ENCODE measurements at places on chromosomes 1 and 21.

DNA sequence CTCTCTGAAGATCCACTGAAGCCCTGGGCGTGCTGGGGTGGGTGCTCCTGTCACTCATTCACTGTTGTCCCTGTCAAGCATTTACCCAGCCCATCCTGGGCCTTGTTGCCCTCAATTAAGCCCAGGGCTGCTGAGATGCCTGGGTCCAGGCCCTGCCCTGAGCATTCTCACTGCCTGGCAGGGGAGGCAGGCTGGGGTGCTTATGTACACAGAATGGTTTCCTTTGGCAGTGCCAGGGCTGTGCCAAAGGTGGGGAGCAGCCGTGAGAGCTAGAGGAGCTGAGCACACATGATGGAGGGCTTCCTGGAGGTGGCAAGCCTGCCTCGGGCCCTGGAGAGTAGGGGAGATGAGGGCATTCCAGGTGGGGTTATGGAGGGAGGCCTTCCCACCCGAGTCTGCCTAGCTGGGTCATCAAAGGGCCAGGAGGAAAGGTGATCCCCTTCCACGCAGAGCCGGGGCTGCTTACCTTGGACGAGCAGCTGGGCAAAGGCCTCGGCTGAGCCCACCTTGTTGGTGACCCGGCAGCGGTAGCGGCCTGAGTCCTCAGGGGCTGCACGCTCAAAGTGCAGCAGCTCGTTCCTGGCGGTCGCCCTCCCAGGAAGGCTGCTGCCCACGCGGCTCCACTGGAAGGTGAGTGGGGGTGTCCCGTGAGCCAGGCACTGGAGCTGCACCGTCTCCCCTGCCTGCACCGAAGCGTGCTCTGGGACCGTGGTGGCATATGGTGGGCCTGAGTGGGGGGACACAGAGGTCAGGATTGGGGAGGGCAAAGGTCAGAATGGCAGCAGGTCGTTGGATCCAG lies 26.5 kb downstream of the LDLRAD2 start:
- DNase-seq = no peak

- no peak for DNase-seq
These were observed 738.4 kb downstream of the USP25 start for GRCh38 chr21:16468184-16468583.

- no peak for DNase-seq
These were observed 145.8 kb downstream of the PATJ start for GRCh38 chr1:61887931-61888564.

DNA sequence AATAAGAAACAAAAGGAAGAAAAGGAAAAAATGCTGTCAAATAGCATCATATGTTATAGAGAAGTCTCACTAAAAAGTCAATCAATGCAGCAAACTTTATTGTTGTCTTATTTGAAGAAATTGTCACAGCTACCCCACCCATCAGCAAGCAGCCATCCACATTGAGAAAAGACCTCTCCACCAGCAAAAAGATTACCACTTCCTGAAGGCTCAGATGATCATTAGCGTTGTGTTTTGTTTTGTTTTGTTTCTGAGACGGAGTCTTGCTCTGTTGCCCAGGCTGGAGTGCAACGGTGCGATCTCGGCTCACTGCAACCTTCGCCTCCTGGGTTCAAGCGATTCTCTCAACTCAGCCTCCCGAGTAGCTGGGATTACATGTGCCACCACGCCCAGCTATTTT lies 29.0 kb downstream of the ATP2B4 start:
- no peak for DNase-seq

DNA sequence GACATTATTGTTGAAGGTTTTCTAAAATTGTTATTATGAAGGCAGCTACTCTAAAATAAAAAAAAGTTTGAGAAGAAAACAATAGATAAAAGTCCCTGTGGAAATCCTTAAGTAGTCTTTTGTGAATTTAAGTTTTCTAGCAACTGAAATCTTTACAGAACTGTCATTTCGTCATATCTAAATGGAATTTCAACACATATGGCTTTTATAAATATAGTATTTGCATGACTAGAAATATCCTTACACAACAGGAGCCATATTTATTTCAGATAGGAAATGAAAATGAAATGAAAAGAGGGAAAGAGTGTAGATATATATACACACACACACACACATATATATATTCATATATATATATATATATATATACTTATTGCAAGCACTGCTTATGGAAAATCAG lies 204.7 kb upstream of the RGS18 start:
- no peak for DNase-seq

- DNase-seq = no peak
These were observed 51.8 kb upstream of the PGD start for GRCh38 chr1:10347109-10347508.

- DNase-seq = no peak
These were observed 81.2 kb downstream of the EPHB2 start for GRCh38 chr1:22791831-22792347.

- DNase-seq = no peak
These were observed 30.6 kb downstream of the FAF1 start for GRCh38 chr1:50929376-50929958.

DNA sequence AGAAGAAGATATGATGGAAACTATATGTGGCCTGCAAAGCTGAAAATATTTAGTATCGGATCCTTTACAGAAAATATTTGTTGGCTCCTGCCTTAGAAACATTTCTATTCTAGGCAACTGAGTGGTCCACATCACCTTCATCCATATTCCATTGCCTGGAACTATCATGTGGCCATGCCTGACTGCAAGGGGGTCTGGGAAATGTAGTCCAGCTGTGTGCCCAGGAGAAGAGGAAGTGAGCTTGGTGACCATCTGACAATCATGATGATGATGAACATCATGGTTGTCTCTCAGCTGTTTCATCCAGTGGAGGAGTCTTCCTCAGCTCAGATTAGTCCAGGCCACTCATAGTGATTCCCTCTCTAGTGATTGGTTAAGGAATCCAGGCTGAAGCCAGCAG lies 61.8 kb upstream of the IFNLR1 start:
- no peak for DNase-seq

- no peak for DNase-seq
These were observed 25.4 kb upstream of the TCEA3 start for GRCh38 chr1:23449958-23450357.

- peak; percentile 63 for DNase-seq
These were observed 7.4 kb upstream of the MPL start for GRCh38 chr1:43329995-43330751.

DNA sequence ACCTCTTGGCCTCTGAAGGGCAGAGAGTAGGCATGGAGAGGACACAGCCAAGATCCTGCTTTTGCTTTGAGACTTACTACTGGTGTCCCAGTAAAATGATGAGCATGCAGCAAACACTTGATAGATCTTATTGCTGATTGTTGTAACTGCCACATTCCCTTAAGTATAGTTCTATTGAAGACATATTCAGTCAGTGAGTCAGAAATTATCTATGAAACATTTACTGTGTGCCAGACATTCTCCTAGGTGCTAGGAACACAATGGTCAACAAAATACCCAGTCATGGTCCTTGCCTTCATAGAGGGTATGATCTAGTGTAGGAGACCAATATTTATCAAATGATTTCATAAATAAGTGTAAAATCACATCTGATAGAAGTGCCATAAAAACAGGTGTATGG lies 13.6 kb downstream of the STYXL2 start:
- DNase-seq = no peak

- no peak for DNase-seq
These were observed 555.8 kb downstream of the PLA2G4A start for GRCh38 chr1:187384504-187384903.

- no peak for DNase-seq
These were observed 27.2 kb downstream of the VPS45 start for GRCh38 chr1:150094734-150095265.

GRCh38 chr1:202365092-202365815 lies 16.8 kb downstream of the PPP1R12B start:
- DNase-seq = no peak
